ENCODE measurements at places on chromosomes 2 and 18. TPM values are rescaled to one million over a fixed set of nuclear protein-coding genes. Genes with fewer than 3 reads are reported as not detected.

GRCh38 chr2:198657512-198658121 lies 800.1 kb downstream of the SATB2 start:
- DNase-seq, result peak; percentile 6

- DNase-seq, result peak; percentile 54
Observed at GRCh38 chr2:61247204-61247812, 85.3 kb downstream of the C2orf74 start.

ELP2 gene
- total RNA-seq, result 104 TPM

GRCh38 chr2:127770973-127771735 lies 39.8 kb downstream of the WDR33 start:
- DNase-seq, result peak; percentile 92

GRCh38 chr2:145110668-145111356 lies 590.9 kb upstream of the ZEB2 start:
- no peak for DNase-seq

DNA sequence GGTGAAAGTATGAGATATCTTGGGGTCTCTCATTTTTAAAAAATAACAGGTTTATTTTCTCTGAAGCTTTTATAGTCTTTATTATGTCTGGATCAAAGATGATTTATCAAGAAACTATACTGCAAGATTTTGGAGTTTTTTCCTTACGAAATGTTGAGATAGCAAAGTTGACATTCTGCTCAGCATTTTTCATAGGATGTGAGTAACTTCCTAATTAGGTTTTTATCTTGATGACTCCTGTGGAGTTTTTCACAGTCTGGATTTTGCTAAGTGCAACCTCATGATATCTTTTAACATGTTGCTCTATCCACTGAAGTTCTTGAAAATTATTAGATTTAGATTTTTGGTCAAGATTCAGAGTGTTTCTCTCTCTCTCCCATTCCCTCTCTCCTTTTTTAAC lies 17.8 kb downstream of the TCF7L1 start:
- DNase-seq, result no peak

GRCh38 chr18:50848061-50848551 lies 28.3 kb upstream of the MRO start:
- DNase-seq, result peak; percentile 10

GRCh38 chr2:134758633-134759032 lies 39.8 kb upstream of the TMEM163 start:
- no peak for DNase-seq

GRCh38 chr2:227608561-227609338 lies 5.9 kb downstream of the SCYGR3 start:
- DNase-seq, result no peak

DNA sequence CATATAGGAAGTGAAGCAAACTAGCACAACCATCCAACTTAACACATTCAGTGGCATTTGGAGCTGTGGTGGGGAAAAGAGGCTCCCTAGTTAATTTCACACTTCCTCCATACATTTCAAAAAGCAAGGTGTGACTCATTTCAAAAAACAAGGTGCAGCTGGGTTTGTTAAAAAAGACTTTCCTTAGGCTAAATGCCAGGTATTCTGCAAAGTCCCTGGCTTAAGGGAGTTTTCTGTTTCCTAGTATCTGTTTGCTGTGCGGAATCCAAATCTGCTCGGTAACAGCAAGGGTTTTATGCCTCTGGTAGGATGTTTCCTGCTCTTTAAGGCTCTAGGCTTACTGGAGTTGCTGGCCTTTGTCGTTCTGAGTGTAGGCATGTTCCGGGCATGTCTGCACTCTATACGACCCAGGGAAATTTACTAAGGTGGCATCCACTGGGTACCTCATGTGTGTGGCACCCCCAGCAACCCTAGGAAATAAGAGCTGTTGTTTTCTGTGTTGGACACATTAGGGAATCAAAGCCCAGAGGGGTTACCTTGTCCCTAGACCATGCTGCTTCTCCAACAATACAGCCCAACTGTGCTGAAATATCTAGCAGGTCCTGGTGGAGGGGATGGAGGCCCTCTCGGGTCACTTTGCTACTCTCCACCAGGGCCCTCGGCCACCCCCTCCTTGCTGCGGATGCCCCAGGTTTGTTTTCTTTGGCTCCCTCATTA lies 634 bp upstream of the MSGN1 start:
- no peak for DNase-seq

- no peak for DNase-seq
Observed at GRCh38 chr2:149160195-149160594, 121.7 kb downstream of the LYPD6B start.

DNA sequence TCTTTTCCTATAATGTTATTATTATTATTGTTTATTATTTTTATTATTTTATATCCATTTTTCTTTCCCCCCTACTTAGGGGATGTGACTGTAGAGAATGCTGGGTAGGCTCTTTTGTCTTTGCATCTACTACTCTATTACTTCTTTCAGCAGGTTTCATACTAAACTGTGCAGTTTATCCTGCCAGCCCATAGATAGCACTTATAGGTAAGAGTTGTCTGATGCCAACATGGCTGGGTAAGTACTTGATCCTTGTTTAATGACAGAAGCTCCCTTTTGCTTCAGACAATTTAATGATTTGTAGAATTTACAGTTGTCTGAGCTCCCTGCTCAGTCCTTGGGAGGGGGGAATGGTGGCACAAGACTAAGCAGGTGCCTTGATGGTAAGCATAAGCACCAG lies 262.9 kb upstream of the CDH2 start:
- DNase-seq, result peak; percentile 0

PKDCC gene
- 8.2 TPM for total RNA-seq

DNA sequence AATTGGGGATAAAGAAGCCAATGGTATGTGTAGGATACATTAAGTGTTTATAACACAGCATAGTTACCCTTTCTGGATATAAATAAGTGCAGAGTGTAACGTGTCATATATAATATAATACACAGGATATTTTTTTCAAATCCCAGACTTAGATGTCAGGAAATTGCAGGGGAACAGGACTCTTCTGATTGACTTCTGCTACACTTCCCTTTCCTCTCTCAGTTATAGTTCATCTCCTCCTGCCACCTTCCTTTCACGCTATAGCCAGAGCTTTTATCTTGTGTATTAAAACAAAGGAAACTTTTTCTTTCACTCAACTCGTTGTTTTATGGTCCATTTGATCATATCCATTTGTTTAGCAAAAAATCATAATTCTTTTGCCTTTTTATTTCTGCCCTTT lies 158.0 kb upstream of the RASGRP3 start:
- no peak for DNase-seq

GRCh38 chr2:168757223-168757622 lies 45.2 kb upstream of the NOSTRIN start:
- DNase-seq, result no peak

RAB27B gene
- 3.9 TPM for total RNA-seq

CD28 gene
- total RNA-seq, result not detected

DNA sequence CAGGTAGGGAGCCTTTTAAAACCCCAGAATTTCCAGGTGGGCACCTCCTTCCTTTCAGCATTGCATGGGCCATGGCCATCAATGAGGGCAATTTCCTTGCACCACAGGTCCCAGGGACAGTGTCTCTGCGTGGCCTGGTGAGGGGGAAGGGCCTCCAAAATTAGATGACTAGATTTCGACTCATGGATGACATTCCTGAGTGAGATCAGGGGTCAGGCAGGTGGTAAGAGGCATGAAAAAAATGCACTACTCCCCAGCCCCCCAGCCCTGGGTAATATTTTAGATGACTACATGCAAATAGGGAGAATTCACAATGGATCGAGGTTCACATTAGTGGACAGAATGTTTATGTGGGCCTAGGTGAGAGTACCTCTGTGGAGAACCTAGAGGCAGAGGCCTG lies 19.0 kb upstream of the IGFBP5 start:
- DNase-seq, result no peak

TUBA3D gene
- not detected for total RNA-seq

GRCh38 chr2:219120082-219120481 lies 40.5 kb downstream of the NHEJ1 start:
- DNase-seq, result no peak

- DNase-seq, result no peak
Observed at GRCh38 chr18:39835303-39836030, 2119.6 kb upstream of the PIK3C3 start.

DNA sequence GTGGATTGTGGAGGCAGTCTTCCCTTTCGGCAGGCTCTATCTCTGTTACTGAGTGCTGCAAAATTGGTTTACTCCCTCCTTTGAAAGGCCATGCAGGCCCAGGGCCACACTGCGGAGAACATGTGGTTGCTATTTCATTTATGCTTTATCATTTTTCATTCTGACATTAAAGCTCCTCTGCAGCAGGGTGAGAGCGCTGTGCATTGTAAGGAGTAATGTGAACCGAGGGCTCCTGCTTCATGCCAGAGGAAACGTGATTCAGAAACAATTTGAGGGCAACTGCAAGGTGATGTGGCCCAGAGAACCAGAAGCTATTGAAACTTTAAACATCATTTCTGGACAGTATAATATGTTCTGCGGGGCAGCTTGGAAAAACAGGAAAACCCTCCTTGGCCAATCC lies 341.6 kb upstream of the NT5C1B start:
- DNase-seq, result peak; percentile 24

DNA sequence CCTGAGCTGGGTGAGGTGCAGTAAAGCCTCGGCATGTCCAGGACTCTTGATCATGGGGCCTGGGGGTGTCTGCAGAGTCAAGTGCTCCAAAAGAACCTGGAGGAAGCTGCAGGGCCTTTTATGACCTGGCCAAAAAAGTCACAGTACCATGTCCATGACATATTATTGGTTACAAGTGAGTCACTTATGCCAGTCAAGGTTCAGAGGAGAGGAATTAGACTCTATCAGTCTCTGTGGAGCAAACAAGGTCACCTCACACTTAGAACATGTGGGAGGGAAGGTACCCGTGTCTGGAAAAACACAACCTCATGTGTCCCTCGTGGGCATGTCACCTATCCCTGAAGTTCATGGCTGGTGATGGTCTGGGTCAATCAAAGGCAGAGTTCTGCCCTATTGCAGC lies 465.7 kb downstream of the FBXO15 start:
- no peak for DNase-seq

CHPF gene
- total RNA-seq, result 196 TPM

RABL2A gene
- 7.8 TPM for total RNA-seq

DNA sequence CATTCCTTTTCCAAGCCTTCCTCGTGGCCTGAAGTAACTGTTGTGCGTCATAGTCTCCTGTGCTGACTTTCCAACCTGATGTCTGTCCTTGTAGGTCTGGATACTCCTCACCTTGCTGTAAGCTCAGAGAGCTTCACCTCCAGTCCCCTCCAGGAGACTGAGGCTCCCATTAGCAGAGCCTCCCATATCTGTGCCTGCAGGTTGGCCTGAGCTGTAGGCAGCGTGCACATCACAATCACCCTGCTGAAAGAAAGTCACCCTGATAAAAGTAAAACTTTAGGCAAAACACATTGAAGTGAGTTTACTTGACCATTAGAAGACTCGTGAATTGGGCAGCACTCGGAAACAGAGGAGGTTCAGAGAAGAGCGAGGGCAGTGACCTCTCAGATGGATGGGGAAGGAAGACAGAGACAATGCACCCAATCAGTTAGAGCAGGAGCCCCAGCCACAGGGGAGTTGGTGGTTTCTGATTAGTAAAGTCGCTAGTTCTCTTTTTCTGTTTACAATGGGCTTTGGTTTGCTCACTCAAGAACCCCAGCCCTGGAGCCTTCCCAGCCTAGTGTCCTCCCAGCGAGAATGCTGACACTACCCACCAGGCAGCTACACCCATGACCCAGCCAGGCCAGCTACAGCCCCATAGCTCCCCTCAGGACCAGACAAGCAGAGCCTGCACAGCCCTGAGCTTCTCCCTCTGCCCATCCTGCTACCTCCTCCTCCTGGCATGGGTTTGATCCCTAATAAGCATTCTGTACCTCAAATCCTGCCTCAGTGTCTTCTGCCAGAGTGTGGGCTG lies 12.1 kb upstream of the TPO start:
- no peak for DNase-seq

GRCh38 chr2:65349863-65350262 lies 82.5 kb downstream of the SPRED2 start:
- peak; percentile 92 for DNase-seq

DNA sequence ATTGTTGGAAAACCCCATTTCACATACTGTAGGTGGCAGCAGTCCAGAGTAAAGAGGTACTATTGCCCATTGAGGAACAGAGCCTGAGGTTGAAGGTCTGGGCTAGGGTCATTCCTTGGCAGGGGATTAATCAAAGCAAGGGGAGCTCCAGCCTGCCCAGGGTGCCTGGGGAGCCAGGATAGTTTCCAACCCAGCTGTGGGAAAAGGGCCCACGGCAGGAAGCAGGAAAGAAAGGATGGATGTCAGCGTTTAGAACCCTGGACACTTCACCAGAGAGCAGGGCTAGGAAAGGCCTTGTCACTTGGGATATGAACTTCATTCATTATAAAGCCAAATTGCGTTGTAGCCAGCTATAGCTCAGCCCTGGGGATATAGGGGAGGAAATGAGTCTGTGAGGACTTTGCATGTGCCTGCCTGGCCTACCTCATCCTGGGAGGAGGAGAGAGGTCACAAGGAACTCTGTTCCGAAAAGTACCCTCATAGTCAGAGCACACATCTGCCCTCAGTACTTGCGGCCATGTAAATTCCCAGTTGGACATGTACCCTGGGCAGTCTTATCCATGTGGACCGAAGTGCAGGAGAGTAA lies 140.2 kb upstream of the COPS8 start:
- DNase-seq, result no peak
